AG08396 (cell line): ENCODE measurements at places on chromosomes 6 and 20.
A peak's percentile ranks its signal among the peaks of the same experiment; 100 is the strongest.

DNA sequence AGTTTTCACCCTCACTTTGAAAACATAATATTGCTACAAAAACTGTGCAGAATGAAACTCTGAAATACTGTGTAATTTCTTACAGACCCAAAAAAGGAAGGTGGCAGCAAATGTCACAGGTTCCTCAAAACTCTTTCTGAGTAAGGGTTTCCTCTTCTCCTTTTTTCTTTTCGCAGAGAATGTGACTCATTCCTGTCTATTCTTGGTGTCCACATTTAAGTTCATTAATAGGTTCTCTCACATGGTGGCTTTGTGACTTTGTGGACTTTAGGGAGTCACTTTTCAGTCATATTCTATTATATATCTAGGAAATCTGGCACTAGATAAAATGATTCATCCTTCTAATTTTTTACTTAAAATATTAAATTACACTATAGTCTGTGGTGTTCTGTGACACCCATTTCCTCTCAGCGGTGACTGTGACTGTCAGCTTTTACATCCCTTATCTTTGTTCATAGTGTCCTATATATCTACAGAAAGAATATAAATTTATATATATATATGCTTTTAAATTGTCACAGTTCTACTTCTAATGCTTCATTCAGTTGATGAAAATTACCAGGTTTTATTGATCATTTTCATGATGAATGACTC, 126.8 kb upstream of the HCRTR2 start:
- no peak for DNase-seq

DNA sequence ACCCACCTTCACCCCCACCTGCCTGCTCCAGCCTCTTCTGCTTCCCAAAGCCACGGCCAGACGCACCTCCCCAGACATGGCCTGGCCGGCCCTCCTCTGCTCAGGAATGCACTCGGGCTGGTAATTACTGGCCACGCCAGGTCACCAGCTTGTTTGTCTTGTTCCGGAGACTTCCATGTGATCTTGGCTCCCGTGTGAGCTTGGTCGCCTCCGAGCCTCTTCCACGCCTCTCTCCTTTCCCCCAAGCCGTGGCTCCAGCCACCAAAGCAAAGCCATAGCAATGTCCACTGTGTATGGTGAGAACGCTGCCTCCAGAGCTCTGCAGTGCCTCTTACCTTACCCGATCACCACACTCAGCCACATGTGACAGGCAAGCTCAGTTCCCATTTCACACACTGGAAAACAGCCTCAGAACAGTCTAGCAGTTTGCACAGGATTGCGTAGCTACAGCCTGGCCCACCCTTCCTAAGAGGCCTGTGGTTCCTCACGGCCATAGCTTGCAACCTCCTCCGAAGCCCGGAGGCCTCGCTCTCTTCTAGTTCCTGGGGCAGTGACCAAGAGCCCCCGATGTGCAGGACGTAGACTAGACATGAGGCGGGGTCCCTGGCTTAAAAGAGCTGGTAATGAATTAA, 48.1 kb upstream of the AFDN start:
- no peak for DNase-seq

GRCh38 chr6:143276436-143276835, 174.1 kb downstream of the ADAT2 start:
- no peak for DNase-seq

GRCh38 chr20:22904905-22905304, 130.2 kb upstream of the SSTR4 start:
- DNase-seq = no peak

DNA sequence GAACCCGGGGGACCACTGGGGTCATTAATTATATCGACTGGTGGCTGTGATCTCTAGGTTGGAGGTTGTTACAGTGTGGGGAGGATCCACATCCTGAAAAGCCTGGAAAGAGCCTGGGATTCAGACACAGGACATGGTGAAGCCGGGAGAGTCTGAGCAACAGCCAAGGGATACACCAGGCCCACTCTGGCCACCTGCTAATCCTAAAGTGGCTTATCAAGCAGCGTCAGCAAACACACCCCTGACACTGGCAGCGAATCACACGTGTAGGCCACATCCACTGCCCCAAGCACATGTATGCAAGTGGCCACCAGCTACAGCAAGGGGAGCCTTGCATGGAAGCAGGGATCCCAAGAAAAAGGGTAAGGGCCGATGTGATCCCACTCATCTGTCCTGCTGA, 41.0 kb downstream of the GFOD1 start:
- no peak for DNase-seq

DNA sequence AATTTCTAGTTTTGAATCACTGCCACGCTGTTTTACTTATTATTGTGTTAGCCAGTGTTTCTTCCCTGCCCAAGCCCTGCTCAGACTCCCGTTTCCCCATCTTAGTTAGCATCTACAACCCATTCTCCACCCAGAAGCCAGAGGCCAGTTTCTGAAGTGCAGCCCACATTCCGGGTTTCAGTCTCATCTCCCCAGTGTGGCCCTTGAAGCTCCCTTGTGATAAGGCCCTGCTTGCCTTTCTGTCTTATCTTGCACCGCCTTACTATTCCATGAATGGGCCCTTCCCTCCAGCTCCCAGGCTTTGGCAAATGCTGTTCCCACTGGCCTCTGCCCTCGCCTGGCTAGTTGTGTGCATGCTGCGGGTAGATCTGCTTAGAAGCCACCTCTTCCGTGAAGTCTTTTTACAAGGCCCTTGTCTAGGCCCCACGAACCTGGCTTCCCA, 41.1 kb downstream of the TOX2 start:
- DNase-seq = no peak

DNA sequence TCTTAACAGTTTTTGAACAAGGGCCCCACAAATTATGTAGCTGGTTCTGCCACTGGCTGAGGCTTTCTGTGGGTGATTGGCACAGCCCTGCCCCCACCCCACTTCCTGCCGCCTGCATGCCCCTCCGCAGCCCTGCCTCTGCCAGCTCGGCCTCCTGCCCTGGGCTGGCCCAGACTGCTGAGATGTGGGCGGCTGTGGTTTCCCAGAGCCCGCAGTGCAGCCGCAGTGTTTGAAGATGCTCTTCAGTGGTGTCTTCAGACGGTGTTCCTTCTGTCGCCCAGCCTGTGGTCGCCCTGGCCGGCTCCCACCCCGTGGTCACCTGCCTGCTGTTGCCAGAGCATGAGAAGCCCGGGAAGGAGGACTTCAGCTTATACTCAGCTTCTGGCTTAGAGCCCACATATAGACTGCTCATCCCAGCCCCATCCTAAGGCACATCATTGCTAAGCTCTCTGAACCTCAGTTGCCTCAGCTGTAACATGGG, 154.3 kb downstream of the VEGFA start:
- no peak for DNase-seq

DNA sequence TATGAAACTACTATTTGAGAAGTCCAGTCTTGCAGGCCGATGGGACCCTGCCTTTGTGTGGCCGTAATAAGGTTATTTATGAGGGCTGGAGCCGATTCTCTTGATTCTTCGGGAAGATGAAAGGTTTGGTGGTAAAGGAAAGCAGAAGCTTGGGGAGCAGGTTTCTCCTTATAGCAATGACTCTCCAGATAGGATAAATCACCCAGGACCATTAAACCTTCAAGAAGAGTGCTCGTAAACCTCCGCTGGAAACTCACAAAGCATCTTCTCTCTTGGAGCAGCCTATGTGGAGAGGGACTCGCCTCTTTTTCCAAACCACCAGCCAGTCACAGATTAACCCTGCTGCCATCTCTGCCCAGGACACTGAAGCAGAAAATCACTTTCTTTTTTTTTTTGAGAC, 69.6 kb upstream of the SALL4 start:
- no peak for DNase-seq

GRCh38 chr6:11282245-11282644, 49.8 kb upstream of the NEDD9 start:
- no peak for DNase-seq

DNA sequence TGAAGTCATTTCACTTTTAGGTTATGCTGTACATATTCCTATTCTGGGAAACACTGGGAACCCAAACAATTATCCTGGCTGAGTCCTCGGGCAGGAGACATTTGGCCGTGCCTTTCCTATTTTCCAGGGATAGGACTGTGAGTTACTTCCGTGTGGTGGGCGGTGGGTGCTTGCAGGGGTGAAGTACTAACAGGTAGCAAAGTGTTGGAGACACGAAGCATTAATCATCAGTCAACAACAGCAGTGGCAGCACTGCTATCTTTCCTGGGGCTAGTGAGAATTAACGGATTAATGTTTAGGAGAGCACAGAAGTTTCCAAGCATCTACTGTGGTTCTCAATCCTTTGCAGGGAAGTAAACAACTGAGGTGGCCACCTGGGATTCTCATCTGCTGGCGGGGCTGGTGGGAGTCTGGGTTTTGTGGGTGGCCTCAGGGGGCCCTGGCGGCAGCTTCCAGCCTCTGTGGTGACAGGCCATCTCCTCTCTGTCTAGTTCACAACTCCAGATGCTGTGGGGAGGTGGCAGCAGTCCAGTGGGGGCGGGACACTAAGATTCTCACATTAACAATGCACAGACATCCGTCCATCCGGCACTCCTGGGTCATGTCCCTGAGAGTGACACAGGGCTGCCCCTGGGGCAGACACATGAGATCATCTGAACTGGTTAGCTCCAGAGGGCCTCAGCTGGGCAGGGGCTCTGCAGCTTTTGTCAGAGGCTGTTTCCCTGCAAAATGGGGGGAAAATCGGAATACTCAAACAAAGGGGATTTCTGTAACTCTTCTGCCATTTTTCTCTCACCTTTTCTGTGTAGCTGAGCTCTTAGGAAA, 90.9 kb downstream of the GJA10 start:
- peak; percentile 27 for DNase-seq

- no peak for DNase-seq
Observed at GRCh38 chr6:149267072-149267471, 50.4 kb upstream of the TAB2 start.

DNA sequence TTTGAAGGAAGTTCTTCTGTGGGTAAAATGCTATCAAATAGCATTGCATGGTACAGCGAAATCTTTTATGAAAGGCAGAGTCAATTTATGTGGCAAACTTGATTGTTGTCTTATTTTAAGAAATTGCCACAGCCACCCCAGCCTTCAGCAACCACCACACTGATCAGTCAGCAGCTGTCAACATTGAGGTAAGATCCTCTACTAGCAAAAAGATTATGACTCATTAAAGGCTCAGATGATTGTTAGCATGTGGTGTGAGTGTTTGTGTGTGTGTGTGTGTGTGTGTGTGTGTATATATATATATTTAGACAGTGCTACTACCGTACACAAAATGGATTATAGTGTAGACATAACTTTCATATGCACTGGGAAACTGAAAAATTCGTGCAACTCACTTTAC, 27.8 kb downstream of the LRRN4 start:
- DNase-seq = no peak

DNA sequence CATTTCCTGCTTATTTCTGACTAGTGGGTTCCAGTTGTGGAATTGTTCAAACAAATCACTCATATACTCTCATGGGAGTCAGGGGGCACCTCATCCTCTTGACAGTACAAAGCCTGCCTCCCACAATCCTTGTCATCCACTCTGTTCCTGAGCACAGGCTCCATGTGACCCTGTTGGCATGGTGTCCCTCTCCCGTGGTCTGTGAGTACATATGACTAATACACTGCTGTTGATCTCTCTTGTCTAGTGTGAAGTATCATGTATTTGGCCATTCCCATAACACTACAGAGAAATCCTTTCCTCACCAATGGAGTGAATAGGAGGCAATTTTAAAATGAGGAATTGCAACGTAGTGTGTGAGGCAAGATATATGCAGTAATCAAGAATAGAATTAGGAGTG, 185.3 kb downstream of the OGFRL1 start:
- peak; percentile 64 for DNase-seq

DNA sequence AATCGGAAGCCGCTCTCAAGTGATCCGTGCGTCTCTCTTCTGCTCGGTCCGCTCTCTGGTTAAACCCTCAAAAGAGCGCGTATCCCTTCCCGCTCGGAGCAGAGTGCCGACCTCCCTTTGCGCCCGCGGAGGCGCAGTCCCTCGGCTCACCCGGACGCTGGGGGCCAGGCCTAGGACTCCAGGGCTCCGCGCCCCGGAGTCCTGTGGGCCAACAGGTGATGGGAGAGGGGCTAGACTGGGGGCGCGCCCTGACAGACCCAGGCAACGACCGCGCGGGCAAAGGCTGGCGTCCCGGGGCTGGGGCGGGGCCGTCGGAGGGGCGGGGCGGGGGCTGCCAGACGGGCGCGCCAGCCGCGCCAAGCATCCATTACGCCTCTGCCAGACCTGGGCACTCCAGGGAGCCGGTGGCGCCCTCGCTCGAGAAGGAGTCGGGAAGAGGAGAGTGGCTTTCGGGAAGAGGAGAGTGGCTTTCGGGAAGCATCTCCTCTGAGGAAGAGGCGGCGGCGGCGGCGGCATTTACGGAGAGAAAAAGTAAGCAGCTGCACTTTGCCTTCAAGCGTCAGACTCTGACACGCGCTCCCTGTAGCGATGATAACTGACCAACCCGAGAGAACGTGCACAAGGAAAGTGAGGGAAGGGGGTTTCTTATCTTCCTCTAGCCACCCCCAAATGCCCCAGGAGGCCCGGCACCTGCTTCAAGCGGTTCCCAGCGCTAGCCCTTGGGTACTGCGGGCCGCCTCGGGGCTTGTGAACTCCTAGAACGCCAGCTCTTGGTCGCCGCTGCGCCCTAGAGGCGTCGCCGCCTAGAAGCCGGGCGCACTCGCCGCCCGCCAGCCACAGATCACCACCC, 2.6 kb downstream of the EPHA7 start:
- peak; percentile 7 for DNase-seq

DNA sequence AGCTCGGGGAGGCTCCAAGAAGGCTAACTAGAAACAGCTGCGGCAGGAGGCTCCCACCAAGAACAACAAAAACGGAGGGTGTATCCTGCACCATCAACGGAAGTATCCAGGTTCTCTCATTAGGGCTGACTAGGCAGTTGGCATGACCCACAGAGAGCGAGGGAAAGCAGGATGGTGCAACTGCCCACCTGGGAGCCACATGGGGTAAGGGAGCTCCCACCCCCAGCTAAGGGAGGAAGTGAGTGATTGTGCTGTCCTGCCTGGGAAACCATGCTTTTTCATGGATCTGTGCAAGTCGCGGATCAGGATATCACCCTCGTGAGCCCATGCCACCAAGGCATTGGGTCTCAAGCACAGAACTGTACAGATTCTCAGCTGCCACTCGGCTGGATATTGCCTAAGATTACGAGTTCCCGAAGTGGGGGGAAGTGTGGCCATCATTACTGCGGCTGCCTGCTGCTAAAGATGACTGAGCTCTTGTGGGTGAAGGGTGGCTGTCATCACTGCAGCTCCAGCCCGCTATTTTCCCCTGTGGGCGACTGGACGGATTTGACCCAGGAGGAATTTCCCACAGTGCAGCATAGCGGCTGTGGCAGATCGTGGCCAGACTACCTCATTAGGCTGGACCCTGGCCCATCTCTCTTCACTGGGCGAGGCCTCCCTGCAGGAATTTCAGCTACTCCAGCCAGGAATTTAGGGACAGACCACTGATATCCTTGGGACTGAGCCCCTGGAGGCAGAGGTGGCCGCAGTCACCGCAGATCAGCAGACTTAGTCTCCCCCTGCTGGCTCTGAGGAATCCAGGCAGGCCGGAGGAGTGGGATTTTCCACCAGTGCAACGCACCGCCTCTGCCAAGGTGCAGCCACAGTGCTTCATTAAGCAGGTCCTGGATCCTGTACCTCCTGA, 515.7 kb downstream of the FRK start:
- no peak for DNase-seq

DNA sequence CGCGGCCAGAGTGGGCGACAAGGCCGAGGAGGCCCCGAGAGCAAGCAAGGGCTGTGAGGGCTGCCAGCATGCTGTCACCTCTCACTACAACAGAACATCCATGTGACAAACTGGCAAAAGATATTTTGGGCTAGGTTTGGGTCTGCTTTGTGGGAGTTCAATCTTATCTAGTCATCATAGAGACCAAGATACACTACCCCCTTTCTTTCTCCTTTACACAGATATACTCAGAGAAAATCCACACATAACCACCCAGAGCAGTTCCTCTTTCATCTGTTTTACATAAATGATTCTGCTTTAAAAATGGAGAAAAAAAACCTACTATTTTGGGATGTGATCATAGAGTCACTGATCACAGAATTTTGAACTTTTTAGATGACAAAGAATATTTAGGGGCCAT, 16.8 kb downstream of the SOX4 start:
- no peak for DNase-seq
